RPMI8226 (cell line): ENCODE measurements at places on chromosomes 12 and 14.

GRCh38 chr12:59603754-59604153, 7.9 kb downstream of the SLC16A7 start:
- no peak for DNase-seq

DNA sequence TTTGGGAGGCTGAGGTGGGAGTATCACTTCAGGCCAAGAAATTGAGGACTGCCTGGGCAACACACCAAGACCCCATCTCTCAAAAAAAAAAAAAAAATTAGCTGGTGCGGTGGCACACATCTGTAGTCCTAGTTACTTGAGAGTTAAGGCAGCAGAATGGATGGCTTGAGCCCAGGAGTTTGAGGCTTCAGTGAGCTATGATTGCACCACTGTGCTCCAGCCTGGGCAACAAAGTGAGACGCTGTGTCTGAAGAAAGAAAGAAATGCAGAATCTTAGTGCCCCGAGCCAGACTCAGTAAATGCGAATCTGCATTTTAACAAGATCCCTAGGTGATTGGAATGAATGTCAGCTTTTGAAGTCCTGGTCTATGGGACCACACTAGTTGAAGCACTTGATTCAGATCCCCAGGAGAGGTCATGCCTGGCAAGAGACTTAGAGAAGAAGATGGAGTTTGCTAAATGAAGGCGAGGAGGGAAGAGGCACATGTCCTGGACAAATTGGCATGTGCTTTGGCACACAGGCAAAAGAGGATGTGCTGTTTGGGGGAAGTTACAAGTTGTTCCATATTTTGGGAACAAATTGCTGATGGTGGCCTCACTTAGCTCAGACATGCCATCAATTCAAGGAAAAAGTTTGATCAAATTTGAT, 56.6 kb downstream of the DRAM1 start:
- no peak for DNase-seq

DNA sequence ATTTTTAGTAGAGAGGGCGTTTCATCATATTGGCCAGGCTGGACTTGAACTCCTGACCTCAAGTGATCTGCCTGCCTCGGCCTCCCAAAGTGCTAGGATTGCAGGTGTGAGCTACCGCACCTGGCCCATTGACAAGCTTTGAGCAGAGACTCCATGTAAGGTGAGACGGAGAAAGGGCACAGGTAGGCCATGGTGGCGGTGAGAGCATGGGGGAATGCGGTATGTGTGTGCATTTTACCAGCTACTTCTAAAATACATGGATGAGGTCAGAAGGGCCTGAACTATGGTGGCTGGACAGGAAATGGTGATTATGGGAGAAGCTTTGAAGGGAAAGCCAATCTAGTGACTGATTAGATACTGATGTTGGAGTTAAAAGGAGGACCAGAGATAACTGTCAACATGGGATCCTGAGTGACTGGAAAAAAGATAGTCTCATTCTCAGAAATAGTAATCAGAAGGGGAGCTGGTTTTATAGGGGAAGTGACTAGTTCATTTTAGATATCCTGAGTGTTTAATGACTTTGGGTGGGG, 21.9 kb upstream of the PTPRB start:
- no peak for DNase-seq

DNA sequence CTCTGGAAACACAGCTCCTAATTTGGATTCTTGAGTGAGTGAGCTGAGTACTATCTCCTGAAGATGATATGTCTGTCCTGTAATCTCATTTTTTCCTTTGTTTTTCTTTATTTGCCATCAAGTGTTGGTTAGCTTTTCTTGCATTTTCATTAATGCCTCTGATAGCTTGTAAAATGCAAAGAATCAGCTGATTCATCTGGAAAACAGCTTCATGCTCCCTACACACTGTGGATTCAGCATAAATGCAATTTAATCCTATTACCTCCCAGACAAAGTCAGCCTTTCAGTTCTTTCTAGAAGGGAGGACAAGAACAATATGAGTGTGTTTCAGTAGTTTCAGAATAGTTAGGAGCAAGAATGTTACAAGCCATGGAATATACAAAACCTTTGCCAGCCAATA, 79.4 kb downstream of the DACT1 start:
- no peak for DNase-seq

DNA sequence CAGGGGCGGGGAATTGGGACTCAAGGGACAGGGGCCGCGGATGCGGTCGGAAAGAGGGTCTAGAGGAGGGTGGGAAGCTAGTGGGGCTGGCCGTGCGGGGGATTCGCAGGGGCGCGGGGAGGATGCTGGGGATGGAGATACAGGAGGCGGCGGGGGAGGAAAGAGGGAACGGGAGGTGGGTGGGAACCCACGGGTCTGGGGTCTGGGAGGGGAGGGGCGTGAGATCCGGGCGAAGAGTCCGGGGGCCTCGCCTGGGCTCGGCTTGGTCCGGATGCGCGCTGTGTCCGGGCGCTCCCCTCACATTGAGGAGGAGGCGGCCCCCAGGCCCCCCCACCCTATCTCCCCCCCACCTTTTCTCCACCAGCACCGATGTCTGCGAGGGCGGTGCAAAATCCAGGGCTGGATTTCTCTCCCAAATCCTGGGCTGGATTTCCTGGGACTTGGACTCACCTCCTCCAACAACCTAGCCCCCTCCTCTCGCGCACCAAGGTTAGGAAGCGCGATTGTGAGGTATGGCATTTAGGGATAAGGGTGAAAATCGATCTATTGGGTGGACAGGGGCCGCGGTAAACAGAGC, at the start of gene AGAP2:
TSS of gene AGAP2 (minus strand) at position 82 of the 577 bp plus-strand sequence. CDS start 496 bp downstream, outside the sequence.
- DNase-seq, result no peak

- DNase-seq, result peak; percentile 12
Observed at GRCh38 chr12:100698518-100698917, 96.1 kb upstream of the ANO4 start.

DNA sequence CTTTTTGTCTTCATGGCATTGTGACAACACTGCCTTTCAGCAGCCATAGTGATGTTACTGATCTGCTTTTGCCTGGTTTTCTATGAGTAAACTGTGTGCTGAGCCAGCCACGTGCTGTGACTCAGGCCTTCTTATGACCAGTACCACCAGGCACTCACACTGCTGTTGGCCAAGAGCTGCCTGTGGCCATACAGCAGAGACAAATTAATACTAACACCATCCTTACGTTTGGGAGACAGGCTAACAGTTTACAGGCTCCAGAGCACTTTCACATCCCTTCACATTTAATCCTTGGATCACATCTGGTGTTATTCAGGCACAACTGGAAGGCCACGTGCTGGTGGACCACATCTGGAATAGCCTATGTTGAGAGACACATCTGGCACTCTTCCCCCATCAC, 377.9 kb downstream of the CCDC91 start:
- no peak for DNase-seq

GRCh38 chr12:48029491-48030172, 25.4 kb upstream of the COL2A1 start:
- DNase-seq, result no peak

- no peak for DNase-seq
Observed at GRCh38 chr14:34075042-34075744, 124.3 kb upstream of the EGLN3 start.
